ENCODE measurements at places on chromosomes 4 and X.

DNA sequence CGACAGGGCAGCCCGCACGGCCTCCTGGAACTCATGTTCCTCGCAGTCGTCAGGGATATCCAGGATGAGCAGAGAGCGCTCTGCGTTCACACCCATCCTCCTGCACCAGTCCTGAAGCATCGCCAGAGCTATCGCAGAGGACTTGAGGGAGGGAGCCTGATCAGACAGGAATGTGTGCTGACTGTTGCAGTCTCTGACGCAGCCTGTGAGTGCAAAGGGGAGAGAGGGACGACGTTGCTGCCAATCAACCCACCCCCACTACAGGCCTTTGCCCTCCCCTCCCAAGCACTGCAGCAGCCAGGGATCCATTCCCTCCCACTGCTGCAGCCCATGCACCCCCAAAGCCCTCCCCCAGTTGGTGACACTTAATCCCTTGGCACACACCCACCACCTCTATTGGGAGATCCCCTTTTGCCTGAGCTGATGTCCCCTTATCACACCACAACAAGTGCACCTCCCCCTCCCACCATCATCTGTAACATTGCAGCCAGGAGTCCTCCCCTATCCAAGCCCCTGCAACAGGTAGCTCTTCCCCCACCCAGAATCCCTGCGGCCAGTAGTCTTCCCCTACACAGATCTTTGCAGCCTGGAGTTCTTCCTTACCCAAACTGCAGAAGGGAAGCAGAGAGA lies 897 bp downstream of the PNMA6F start:
- DNase-seq = no peak

DNA sequence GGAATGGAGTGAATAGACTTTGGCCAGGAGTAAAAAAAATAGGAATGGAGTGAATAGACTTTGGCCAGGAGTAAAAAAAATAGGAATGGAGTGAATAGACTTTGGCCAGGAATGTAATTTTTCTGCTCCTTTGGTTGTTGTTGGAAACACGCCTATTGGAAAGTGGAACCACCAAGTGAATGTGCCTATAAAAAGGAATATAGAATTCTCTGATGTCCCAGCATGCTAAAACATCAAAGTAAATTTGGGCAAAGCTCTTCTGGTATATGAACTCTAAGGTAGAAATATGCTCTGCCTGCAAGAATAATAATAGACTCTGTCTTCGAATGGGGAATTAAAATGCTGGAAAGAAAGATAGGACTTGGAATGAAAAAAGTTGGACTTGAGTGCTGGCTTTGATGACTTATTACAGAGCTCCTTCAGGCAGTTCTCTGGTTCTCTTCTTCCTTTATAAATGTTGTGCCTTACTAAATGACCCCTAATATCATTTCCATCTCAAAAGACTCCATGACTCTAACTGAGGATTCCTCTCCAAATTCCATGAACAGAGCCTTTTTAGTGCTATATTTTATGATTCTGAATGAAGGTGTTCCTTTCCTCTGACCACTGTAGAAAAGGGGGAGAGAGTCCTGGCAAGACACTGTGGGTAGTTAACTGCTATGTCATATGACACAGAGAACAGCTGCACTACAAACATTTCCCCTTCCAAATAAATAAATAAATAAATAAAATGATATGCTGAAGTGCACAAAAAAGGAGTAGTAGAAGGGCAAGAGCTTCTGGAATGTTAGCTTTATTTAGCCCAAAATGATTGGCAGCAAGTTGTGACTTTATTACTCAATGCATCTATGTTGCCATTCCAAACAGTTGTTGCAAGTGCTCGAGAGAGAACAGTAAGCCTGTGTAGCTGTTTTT lies 13.5 kb upstream of the GBA3 start:
- DNase-seq = no peak

DNA sequence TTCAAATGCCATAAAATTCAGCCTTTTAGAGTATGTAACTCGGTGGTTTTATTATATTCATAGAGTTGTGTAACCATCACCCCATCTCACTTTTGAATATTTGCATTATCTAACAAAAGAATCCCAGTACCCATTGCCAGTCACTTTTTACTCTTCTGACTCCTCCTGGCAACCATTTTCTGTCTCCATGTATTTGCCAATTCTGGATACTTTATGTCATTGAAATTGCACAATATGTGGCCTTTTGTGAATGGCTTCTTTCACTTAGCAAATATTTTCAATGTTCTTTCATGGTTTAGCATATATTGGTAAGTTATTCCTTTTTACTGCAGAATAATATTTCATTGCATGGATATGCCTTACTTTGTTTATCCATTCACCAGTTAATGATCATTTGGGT lies 79.9 kb downstream of the SLIT2 start:
- no peak for DNase-seq

DNA sequence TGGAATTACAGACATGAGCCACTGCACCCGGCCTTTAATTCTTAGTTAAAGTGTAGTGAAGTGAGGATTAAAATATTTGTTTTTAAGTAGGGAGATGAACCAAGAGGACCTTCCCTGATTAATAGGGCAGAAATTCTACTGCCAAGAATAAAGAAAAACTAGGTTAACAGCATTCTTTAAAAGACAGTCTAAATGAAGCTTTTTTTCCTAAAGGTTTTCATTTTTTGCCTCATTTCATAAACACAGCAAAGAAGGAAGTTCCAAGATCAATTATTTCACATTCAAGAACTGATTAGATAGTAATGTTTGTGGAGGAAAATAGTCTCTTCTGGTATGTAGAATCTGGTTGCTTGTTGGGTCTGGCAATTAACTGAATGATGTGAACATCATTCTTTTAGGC lies 112.1 kb upstream of the ARSJ start:
- no peak for DNase-seq

GRCh38 chr4:186754976-186755375 lies 31.3 kb upstream of the FAT1 start:
- DNase-seq = no peak
